Activated CD4-positive, alpha-beta T cell treated with anti-CD3 and anti-CD28 coated beads, Interleukin-2, amount 10 ng/mL, durations not matched to agents 7 days and 5 days (primary cell): ENCODE measurements at places on chromosomes 13 and 19. TPM values are rescaled to one million over a fixed set of nuclear protein-coding genes. Genes with fewer than 3 reads are reported as not detected.

DNA sequence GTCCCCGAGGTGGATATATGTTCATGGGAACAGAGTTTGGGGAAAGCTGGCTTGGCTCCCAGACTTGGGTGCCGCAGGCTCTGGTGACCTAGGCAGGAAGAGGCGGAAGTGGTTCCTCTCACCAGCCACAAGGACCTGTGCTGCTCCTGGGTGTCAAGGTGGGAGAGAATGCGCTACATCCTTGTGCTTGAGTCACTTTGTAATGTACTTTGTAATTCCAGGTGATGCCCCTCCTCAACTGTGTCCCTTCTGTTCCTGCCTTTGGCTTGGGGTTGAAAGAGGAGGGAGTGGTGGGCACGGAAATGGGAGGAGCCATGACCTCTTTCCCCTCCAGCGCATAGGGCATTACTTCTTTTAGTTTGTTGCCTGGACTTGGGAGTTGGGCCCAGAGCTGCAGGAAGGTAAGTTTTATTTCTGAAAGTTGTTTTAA is 10.9 kb downstream of the GARRE1 start:
- DNase-seq: no peak

- no peak for DNase-seq
Observed at GRCh38 chr19:29947871-29948270, 5.8 kb downstream of the URI1 start.

- DNase-seq: no peak
Observed at GRCh38 chr19:29505097-29505824, 20.5 kb upstream of the VSTM2B start.

The ANKRD10 gene
- 101 TPM for total RNA-seq

The MYBPC2 gene
- total RNA-seq: not detected

The CERS1 gene
- not detected for total RNA-seq

GRCh38 chr13:59562924-59563323 is 600.8 kb downstream of the DIAPH3 start:
- no peak for DNase-seq

- DNase-seq: no peak
Observed at GRCh38 chr13:94936633-94937032, 224.3 kb upstream of the SOX21 start.

The ZNF274 gene
- total RNA-seq: 22.4 TPM

- no peak for DNase-seq
Observed at GRCh38 chr19:6911523-6911922, 24.1 kb downstream of the ADGRE1 start.

GRCh38 chr19:5054551-5055456 is 85.9 kb downstream of the KDM4B start:
- no peak for DNase-seq

GRCh38 chr19:43759515-43759914 is 4.8 kb upstream of the SMG9 start:
- no peak for DNase-seq

- no peak for DNase-seq
Observed at GRCh38 chr19:1896508-1896907, 8.7 kb upstream of the ADAT3 start.

The FCER2 gene
- total RNA-seq: 0.30 TPM

- no peak for DNase-seq
Observed at GRCh38 chr13:49084961-49085360, 109.2 kb downstream of the FNDC3A start.

The KCNRG gene
- total RNA-seq: 0.60 TPM

DNA sequence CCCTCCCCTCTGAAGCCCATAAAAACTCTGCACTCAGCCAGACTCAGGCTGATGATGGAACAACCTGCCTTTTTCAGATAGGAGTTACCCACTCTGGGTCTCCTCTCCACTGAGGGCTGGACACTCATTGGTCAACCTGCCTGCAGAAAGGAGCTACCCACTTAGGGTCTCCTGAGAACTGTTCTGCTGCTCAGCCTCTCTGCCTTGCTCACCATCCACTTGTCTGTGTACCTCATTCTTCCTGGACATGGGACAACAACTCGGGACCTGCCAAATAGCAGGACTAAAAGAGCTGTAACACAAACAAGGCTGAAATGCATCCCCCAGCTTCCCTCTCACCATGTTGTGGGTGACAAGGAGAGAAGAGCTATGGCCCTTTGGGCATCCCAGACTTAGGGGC is 18.4 kb upstream of the RCBTB2 start:
- no peak for DNase-seq

The CGB2 gene
- total RNA-seq: 0.47 TPM

- no peak for DNase-seq
Observed at GRCh38 chr13:91986761-91987483, 588.5 kb downstream of the GPC5 start.
